ENCODE measurements at places on chromosomes 16 and 17. TPM values are rescaled to one million over a fixed set of nuclear protein-coding genes. Genes with fewer than 3 reads are reported as not detected.
A peak's percentile ranks its signal among the peaks of the same experiment; 100 is the strongest.

- no peak for DNase-seq
- H3K27ac ChIP-seq: no peak overlapping the region
- H3K4me3 ChIP-seq: no peak overlapping the region
- no peaks in the 10 kb centered on the region for H3K36me3 ChIP-seq
- no peaks in the 10 kb centered on the region for H3K27me3 ChIP-seq
Observed at GRCh38 chr17:21166595-21167210, 39.9 kb downstream of the DHRS7B start.

GRCh38 chr17:81400154-81400977 is 5.1 kb downstream of the BAHCC1 start:
- no peaks in the 10 kb centered on the region for H3K36me3 ChIP-seq
- no peak overlapping the region for H3K27ac ChIP-seq
- peaks cover 78% of the 10 kb centered on the region for H3K27me3 ChIP-seq
- H3K4me3 ChIP-seq: peak overlapping the region; percentile 74
- H3K4me1 ChIP-seq: peaks cover 57% of the 10 kb centered on the region

GRCh38 chr17:50834429-50835300 is 721 bp upstream of the WFIKKN2 start:
- no peak overlapping the region for H3K4me3 ChIP-seq
- no peaks in the 10 kb centered on the region for H3K36me3 ChIP-seq
- H3K4me1 ChIP-seq: peaks cover 44% of the 10 kb centered on the region
- no peaks in the 10 kb centered on the region for H3K27me3 ChIP-seq
- H3K27ac ChIP-seq: 0 out of 2 replicates have a peak overlapping the region, but pooled peaks have one; percentile 15
- DNase-seq: no peak

GFER gene
- 57.0 TPM for total RNA-seq

PRM3 gene
- not detected for total RNA-seq

- DNase-seq: no peak
- peaks cover 61% of the 10 kb centered on the region for H3K4me1 ChIP-seq
- peak overlapping the region; percentile 91 for H3K27ac ChIP-seq
- no peaks in the 10 kb centered on the region for H3K27me3 ChIP-seq
Observed at GRCh38 chr16:53092284-53092683, 37.5 kb downstream of the CHD9 start.

DNA sequence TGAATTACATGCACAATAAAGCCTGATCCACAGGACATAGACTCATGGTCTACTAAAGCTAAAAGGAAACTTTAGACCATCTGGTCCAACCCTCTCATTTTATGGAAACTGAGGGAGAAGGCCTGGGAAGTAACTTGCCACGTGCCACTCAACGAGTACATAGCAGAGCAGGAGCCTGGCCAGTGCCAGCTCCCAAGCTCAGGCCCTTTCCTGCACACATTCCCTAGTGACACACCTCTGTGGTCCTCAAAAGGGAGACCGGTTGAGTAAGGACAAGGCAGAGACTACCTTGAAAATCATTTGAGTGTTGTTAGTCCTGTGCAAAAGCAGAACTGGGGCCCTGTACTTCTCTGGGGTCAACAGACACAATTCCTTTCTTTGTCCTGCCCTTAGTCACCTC is 2.8 kb downstream of the CCL4L2 start:
- DNase-seq: no peak
- H3K27me3 ChIP-seq: peaks cover 4% of the 10 kb centered on the region
- H3K4me3 ChIP-seq: no peak overlapping the region
- H3K36me3 ChIP-seq: peaks cover 9% of the 10 kb centered on the region

ATP6V0A1 gene
- 55.2 TPM for total RNA-seq

GCGR gene
- 0.85 TPM for total RNA-seq

GRCh38 chr17:57810721-57811637 is 38.9 kb downstream of the MRPS23 start:
- H3K36me3 ChIP-seq: no peaks in the 10 kb centered on the region
- peaks cover 16% of the 10 kb centered on the region for H3K4me1 ChIP-seq
- no peak for DNase-seq
- H3K27ac ChIP-seq: no peak overlapping the region
- H3K4me3 ChIP-seq: no peak overlapping the region
- peaks cover 5% of the 10 kb centered on the region for H3K27me3 ChIP-seq

KRTAP3-1 gene
- total RNA-seq: not detected

GRCh38 chr16:69384974-69385373 is 833 bp downstream of the TERF2 start:
- H3K4me1 ChIP-seq: peaks cover 3% of the 10 kb centered on the region
- peak overlapping the region; percentile 87 for H3K4me3 ChIP-seq
- peak overlapping the region; percentile 86 for H3K27ac ChIP-seq
- H3K27me3 ChIP-seq: no peaks in the 10 kb centered on the region
- no peak for DNase-seq
- H3K36me3 ChIP-seq: peaks cover 35% of the 10 kb centered on the region

DNA sequence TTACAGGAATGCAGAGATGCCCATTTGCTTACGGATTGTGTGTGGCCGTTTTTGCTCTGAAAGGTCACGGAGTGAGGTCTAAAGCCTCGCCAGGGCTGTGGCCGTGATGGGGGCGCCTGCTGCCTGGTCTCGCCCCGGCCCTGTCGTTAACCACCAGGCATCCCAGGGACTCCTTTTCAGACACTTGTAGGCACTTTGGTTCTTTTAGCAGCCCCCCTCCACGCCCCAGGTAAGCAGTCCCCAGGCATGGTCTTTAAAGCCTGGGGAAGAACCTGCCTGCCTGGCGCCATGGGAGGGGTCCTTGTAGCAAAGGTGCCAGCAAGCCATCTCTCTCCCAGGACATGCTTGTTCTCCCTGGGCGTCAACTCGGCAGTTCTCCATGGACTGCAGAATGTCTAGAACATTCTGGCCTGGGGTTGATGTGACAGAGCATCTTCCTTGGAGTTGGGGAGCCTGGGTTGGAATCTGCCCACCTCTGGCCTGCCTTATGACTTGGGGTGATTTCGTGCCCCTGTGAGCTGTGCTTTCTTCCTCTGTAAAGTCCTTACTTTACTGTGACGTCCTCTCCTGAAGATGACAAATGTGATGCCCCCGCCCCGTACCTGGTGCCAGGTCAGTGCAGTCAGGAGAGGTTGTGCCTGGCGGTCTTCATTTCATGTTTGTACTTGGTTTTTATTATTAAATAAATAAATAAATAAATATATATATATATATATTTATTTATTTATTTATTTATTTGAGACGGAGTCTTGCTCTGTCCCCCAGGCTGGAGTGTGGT is 5.4 kb downstream of the KCTD5 start:
- 0 out of 2 replicates have a peak, but pooled peaks cover 5% of the 10 kb centered on the region for H3K4me1 ChIP-seq
- no peaks in the 10 kb centered on the region for H3K27me3 ChIP-seq
- no peak for DNase-seq

GRCh38 chr16:13070268-13070667 is 168.9 kb downstream of the SHISA9 start:
- DNase-seq: peak; percentile 83
- H3K27me3 ChIP-seq: no peaks in the 10 kb centered on the region
- peak overlapping the region; percentile 60 for H3K4me3 ChIP-seq
- H3K27ac ChIP-seq: peak overlapping the region; percentile 99
- peaks cover 9% of the 10 kb centered on the region for H3K36me3 ChIP-seq

ANKS4B gene
- 0.09 TPM for total RNA-seq

GAS2L2 gene
- total RNA-seq: 0.15 TPM

GRCh38 chr16:67116388-67117311 is 6.9 kb downstream of the PHAF1 start:
- peaks cover 7% of the 10 kb centered on the region for H3K36me3 ChIP-seq
- H3K4me1 ChIP-seq: peaks cover 7% of the 10 kb centered on the region
- no peaks in the 10 kb centered on the region for H3K27me3 ChIP-seq
- no peak overlapping the region for H3K4me3 ChIP-seq
- no peak for DNase-seq

DNA sequence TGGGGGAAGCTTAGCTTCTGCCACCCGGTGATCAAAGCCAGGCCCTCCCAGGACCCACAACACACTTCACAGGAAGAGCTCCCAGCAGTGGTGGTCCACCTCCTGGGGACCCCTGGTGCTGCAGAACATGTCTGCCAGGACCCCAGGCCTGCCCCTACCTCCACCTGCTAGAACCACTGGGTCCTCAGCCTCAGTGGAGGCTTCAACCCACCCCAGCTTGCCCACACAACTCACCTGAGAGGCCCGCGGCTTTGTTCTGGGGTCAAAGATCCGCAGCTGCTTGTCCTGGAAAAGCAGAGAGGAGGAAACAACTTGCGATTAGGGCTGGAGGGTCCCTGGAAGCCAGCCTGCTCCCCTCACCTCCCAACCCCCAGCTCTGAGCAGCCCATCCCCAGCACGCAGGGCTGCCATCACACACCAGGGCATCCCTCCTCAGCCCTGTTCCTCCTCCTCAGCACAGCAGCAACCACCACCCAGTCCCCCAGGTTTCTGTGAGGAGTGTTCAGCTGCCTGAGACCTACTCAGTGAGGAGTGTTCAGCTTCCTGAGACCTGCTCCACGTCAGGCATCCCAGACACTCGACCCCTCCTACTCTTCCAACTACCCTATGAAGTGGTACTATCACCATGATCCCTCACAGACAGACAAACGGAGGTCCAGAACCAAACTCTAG is 21.2 kb downstream of the CORO7 start:
- peaks cover 33% of the 10 kb centered on the region for H3K4me1 ChIP-seq
- no peak for DNase-seq
- peak overlapping the region; percentile 49 for H3K27ac ChIP-seq
- peaks cover 2% of the 10 kb centered on the region for H3K36me3 ChIP-seq

ORC6 gene
- 71.9 TPM for total RNA-seq

GRCh38 chr16:29663016-29663806 is at the start of gene SPN:
SPN (plus strand) TSS chr16:29663247; CDS start chr16:29663729, 482 bp downstream.
- no peak within 1 kb of the TSS for H3K4me3 ChIP-seq
- no peaks in the 10 kb centered on the region for H3K36me3 ChIP-seq
- no peaks in the 10 kb centered on the region for H3K27me3 ChIP-seq
- peaks cover 48% of the 10 kb centered on the region for H3K4me1 ChIP-seq

All from WTC11 (cell line).